ENCODE measurements at places on chromosomes 7 and 10.

GRCh38 chr10:11789956-11790355 is 33.2 kb upstream of the PROSER2 start:
- no peak for DNase-seq

GRCh38 chr10:48463318-48464003 is 141.4 kb downstream of the ARHGAP22 start:
- DNase-seq = no peak

DNA sequence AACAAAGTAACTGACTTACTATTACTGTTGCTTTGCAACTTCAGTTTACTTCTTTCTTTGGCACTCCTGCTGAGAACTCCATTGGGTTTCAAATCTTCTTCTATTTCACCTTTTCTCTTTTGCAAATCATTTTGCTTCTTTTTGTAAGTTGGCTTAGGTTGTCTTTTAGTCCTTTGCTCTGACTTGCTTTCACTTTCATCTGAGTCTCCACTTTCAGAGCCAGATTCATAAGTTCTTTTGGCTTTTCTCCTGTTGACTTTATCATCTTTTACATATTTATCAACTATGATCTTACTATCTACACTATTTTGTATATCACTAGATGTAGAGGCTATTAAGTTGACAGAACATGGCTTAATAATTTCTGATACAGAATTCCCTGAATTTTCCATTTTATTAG is 73.4 kb downstream of the NRBF2 start:
- no peak for DNase-seq

DNA sequence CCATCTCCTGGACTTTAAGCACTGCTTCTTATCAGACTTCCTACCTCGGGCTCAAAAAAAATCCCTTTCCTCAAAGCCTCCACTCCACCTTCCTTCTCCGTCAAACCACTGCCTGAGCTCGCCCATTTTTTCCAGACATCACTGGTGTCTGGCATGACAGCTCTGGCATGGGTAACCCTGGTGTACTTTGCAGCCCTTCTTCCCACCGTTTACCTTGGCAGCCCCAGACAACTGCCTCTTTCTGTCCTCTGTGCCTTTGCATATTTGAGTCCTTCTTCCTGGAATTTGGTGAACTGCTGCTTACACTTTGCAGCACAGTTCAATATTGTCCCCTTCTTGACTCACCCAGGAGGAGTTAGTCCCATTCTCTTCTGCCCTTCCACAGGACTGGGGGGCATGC is 144.6 kb upstream of the TBX20 start:
- no peak for DNase-seq

GRCh38 chr7:816751-817671 is 15.3 kb upstream of the SUN1 start:
- peak; percentile 22 for DNase-seq

DNA sequence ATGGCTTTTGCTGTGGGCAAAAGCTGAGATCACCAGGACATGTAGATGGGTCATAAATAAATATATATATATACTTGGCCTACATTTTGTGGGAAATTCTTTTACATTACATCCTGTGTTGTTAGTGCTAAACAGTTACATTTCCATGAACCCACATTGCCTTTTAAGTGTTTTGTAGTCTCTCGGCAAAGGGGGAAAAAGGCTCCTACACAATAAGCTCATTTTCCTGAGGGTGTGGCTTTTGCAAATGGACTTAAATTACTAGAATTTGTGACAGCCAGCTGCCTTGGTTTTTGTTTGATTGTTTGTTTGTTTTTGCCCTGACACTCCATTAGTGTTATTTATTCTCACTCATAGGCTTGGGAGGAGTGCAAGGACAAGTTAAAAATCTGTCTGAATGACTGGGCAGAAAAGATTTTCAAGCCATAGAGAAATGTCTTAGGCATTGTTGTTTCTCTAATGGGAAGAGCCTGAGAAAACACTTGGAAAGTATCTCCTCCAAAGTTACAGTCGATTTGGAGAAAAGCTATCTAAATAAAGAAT is 128.8 kb downstream of the DGKB start:
- no peak for DNase-seq

DNA sequence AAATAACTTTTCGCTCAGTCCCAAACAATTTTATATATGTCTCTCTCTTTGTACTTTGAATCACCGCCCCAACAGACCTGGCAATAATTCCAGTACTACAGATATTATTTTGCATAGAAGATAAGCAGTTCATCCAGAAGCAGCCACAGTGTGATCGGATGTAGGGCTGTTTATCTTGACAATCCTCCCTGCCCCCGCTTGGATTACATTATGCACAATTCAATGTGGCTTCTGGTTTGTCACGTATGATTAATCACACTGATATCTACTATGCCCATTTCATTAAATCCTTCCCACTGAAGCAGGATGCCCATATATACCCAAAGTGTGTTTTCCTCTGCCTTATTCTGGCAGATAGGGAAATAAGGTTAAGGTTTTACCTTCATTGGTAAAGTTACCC is 115.2 kb downstream of the PDE1C start:
- no peak for DNase-seq

- DNase-seq = no peak
These were observed 21.9 kb upstream of the SEMA3A start for GRCh38 chr7:84216472-84216871.

GRCh38 chr10:89238956-89239644 is 12.5 kb downstream of the LIPA start:
- DNase-seq = no peak

GRCh38 chr7:17130281-17131059 is 168.0 kb upstream of the AHR start:
- no peak for DNase-seq

DNA sequence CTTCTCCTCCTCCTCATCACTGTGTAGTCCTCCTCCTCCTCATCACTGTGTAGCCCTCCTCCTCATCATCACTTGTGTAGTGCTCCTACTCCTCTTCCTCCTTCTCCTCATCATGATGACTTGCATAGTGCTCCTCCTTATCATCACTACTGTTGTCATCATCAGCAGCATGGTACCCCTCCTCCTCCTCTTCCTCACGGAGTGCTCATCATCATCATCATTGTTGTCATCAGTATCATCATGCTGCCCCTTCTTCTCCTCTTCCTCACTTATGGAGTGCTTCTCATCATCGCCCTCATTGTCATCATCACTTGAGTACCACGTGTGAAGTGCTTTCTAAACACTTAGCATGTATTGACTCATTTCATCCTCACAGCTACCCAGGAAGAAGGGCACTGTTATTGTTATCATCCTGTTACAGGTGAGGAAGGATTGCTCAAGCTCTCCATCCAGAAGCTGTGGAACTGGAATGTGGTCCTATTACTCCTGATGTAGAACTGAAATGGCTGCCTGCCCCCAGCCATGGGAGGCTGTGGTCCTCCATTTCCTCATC is 122.8 kb upstream of the SHH start:
- no peak for DNase-seq

DNA sequence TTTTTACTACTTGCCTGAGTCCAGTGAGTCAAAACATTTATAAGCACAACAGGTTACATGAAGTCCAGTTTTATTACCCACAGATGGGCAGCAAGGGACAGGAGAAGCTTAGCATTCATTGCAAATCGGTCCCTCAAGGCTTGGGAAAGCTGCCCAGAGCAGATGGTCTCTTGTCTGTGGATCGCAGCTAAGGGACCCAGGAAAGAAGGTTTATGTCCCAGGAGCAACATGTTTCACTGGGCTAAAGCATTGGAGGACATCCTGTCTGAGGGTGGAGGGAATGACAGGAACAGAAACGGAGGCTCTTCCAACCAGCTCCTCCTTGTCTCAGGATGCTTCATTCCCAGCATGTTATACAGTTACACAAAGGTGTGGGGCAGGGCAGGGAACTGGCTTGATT is 39.3 kb downstream of the TRIM24 start:
- no peak for DNase-seq

- DNase-seq = no peak
These were observed 181.5 kb downstream of the TCERG1L start for GRCh38 chr10:131130025-131130424.

GRCh38 chr7:134187893-134188292 is 60.8 kb downstream of the LRGUK start:
- DNase-seq = no peak

GRCh38 chr7:152859781-152860191 is 100.2 kb downstream of the ACTR3B start:
- DNase-seq = no peak

- no peak for DNase-seq
These were observed 14.5 kb downstream of the AKR1B1 start for GRCh38 chr7:134444198-134444960.

GRCh38 chr7:585229-585711 is 65.6 kb upstream of the PDGFA start:
- DNase-seq = peak; percentile 66

- DNase-seq = no peak
These were observed 36.1 kb downstream of the DCLRE1C start for GRCh38 chr10:14917827-14918226.

- DNase-seq = no peak
These were observed 167.9 kb upstream of the KAT6B start for GRCh38 chr10:74658511-74658910.

GRCh38 chr7:3039787-3040186 is 3.9 kb downstream of the CARD11 start:
- DNase-seq = no peak

DNA sequence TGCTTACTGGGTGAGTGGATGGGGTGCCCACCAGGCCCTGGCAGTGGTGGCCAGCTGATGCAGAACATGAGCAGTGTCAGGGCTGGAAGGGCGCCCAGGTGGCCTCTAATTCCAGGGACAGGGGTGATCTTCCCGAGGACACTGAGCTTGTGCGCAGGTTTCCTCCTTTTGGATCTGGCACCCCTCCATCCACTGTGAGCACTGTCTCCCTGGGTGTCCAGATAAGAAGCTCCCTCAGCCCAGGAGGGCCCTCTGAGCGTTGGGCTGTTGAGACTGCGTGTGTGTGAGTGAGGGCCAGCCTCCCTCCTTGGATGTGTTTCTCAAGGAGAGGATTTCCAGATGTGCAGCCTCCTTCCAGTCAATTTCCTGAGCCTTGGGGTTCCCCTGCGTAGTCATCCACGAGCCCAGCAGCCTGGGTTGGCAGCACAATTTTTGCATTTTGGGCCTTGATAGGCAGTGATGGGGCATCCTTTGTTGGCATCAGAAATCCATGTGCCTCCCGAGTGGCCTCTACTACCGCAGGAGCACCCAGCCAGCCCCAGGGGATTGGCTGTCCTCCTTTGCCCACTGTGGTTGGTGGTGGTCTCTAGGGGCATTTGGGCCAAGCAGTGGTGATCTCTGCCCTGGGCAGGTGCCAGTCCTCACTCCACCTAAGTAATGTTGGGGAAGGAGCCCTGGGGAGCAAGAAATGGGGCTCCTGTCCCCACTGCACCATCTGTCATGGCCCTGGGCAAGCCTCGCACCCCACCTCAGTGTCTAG is 20.9 kb upstream of the BTBD16 start:
- no peak for DNase-seq

DNA sequence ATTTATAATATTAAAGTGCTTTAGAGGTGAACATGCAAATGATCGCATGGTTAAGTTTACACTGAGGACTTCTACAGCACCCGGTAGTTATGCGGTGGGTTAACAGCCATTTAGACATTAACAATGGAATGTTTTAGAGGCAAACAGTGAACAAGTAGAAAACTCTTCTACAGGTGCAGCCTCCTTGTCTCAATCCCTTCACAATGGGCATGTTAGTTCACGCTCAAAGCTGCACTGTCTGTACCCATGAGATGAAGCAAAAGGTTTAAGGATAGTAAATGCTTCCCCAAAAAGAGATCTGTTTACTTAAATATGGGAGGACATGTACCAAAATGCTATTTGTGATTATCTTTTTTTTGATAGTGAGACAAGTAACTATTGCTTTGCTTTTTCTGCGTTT is 25.1 kb downstream of the PUS7 start:
- no peak for DNase-seq

GRCh38 chr7:155598810-155599210 is 45.7 kb upstream of the RBM33 start:
- peak; percentile 72 for DNase-seq

DNA sequence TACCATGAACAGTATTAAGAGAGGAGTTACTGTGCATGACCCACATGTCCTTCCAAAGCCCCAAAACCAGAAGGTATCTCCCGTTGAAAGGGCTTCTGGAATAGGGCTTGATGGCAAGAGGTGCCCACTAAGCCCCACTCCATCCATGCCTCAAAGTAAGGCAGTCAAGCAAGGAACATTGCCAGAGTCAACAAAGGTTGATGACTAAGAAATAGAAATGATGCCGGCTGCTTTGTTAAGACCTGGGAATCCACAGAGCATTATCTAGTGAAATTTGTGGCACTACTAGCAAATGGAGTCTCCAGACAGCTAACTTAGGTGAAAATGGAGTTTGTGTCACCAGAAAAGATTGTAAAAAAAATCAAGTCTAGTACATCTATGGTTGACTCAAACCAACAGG is 6.2 kb downstream of the SFR1 start:
- no peak for DNase-seq

DNA sequence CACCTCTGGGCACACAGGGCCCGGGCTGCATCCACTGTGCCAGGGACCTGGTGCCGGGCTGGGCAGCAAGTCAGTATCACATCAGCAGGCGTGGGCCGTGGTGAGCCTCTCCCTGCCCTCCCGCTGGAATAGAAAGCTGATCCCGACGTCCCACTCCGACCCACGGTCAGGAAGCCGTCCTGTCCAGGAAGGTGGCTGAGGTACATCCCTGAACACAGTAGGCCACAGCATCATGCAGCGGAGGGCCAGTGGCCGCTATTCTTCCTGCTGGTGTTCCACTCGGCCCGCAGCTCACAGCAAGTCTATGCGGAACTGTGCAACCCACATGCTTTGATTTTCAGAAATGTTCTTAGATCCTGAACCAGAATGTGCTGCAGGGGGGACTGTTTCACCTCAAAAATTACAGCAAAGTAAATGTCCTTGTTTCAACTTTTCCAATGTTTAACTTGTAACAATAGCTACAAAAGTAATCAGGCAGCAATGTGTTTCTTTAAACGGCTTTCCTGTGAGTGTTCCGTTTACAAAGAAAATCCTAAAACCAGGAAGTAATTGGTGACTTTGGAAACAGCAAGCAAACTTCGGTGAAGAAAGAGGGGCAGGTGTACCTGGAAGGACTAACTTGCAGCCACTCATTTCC is 676 bp upstream of the GPR146 start:
- no peak for DNase-seq
